Activated naive CD8-positive, alpha-beta T cell treated with anti-CD3 and anti-CD28 coated beads, Interleukin-2, amount 10 ng/mL, durations not matched to agents 7 days and 5 days (primary cell): ENCODE measurements at places on chromosomes 6 and 20. TPM values are rescaled to one million over a fixed set of nuclear protein-coding genes. Genes with fewer than 3 reads are reported as not detected.

GRCh38 chr6:111992851-111993250, 61.1 kb upstream of the CCN6 start:
- DNase-seq = no peak

Gene POM121L2
- total RNA-seq = not detected

Gene DSP
- total RNA-seq = 0.17 TPM

DNA sequence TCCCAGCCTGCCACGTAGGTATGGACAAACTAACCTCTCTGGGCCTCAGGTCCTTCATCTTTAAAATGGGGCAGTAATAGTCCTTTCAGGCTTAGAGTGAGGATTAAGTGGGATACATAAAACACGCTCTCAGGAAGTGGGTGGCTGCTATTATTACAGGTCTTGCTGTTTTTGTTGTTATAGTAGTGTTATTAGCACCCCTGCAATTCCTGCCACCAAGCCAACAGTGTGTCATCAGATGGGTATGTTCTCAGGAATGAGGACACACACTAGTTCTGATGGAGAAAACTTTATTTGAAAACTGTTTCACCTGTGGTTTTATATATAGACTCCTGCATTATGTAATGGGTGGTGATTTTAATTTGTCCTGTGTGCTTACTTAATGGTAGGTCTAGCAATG, 131.7 kb downstream of the LRRC1 start:
- DNase-seq = no peak

DNA sequence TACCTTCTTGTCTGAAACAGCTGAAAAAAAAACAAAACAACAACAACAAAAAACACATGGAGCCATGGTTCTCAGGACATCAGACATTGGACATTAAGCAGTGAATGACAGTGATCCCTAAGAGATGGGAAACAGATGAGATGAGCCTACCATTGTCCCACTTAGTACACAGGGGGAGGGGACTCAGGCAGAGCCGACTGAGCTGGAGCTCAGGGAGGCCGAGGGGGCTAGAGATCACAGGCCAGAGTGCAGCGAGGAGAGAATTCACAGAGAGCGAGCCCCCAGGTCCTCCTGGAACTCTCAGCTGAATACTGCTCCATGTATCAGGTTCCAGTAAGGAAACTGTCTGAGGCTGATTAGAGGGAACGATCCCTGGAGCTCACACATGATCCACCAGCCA, 134.6 kb downstream of the GRM4 start:
- no peak for DNase-seq

GRCh38 chr6:110250838-110251237, 70.6 kb downstream of the CDC40 start:
- no peak for DNase-seq

Gene SIRPD
- total RNA-seq = 0.30 TPM

Gene APCDD1L
- total RNA-seq = not detected

DNA sequence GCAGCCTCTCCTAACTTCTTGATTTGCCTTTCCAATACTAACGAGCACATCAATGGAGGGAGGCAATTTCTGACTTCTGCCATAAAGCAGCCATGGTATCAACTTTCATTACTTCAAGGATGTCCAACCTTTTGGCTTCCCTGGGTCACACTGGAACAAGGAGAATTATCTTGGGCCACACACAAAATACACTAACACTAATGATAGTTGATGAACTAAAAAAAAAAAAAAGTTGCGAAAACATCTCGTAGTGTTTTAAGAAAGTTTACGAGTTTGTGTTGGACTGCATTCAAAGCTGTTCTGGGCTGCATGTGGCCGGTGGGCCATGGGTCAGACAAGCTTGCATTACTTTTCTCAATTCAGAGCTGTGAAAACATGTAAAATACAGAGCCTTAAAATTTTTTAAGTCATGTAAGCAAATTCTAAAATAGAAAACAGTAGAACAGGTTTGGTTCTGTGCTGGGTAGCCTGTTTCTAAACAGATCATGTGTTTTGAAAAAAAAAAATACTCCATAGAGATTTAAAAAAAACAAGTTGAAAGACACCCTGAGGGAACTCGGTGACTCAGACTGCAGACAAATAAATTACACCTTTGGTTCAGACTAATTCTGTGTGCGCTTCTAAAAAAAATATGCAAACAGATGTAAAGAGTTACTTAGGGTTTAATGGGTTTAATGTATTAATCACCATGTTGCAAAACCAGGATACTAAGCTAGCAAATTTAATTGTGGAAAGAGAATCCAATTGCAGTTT, 43.6 kb upstream of the SLC22A23 start:
- DNase-seq = no peak

- no peak for DNase-seq
These were observed 110.5 kb downstream of the LCA5 start for GRCh38 chr6:79426625-79427278.

Gene NR2E1
- total RNA-seq = not detected

- no peak for DNase-seq
These were observed 453.8 kb upstream of the POU3F2 start for GRCh38 chr6:98380589-98380988.

- DNase-seq = no peak
These were observed 92.1 kb downstream of the PHACTR3 start for GRCh38 chr20:59696476-59696875.

Gene TPD52L1
- total RNA-seq = not detected

DNA sequence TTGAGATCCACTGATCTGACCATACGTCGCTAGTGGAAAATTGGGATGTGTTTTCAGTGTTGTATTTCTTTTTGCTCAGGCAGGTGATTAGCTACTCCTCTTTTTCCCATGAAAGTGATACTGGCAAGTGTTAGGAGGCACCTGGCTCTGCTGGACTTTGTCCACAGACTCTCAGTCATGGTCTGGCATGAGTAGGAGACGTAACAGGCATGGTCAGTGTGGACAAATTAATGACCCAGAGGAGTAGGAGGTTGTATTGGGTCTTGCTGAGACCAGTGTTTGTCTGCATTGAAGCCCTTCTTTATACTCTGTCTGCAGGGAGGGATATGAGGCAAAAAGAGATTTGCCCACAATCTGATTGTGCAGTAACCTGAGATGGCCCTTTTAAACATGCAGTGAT, 178.7 kb downstream of the DTNBP1 start:
- no peak for DNase-seq

DNA sequence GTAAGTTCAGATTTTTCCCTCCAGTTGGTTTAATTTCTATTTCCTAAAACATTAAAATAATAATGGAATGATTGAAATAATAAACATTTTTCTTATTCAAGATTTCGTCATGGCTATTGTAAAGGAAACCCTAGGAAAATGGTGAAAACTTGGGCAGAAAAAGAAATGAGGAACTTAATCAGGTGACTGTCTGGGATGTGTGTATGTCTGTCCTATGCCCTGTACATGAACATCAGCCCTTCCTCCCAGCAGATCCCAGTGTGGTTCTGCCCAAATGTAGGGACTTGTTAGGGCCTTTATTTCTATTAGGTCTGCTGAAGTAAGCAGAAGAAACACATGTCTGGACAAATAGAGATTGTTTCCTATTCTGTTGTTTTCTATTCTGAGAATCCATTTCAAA, 13.1 kb downstream of the RIOK1 start:
- DNase-seq = no peak

Gene BMP5
- total RNA-seq = not detected

DNA sequence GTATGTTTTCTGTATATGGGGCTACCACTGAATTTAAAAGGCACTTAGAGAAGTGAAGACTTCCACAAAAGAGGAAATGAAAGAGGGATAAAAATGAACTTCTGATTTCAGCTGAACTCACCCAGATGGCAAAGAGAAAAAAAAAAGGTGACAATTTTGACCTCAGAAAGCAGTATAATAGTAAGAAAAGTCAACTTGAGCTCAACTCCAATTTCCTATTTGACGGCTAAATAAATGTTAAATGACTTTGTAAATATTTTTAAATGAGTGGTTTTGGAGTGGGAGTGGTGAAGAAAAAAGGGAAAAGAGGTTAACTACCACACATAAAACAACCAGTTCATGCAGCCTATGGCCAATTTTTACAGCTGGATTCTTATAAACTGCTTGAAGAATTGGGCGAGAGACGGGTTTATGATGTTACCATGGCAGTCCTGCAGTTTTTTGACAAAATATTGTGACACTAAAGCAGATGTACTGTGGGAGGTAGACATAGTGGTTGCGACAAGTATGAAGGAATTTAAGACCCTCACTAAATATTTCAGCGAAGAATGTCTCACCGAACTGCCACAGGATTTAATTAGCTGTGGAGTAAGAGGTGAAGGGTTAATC, 49.8 kb upstream of the ADTRP start:
- DNase-seq = no peak

DNA sequence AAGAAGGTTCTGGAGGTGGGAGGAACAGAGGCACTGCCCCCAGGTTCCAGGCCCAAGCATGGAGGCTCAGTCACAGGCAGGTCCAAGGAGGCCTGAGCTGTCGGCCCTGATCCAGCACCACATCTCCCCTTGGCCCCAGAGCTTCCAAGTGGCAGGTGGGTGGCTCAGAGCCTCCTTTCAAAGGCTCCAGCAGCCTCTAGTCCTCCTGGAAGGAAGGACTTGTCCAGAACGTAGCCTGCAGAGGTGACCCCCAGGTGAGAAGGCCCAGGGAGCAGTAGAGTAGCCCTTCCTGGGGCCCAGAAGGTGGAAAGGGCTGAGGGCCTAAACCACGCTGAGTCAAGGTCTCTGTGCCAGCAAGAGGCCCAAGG, 7.7 kb downstream of the TFEB start:
- no peak for DNase-seq

Gene HLA-DQB1
- total RNA-seq = 19.0 TPM

DNA sequence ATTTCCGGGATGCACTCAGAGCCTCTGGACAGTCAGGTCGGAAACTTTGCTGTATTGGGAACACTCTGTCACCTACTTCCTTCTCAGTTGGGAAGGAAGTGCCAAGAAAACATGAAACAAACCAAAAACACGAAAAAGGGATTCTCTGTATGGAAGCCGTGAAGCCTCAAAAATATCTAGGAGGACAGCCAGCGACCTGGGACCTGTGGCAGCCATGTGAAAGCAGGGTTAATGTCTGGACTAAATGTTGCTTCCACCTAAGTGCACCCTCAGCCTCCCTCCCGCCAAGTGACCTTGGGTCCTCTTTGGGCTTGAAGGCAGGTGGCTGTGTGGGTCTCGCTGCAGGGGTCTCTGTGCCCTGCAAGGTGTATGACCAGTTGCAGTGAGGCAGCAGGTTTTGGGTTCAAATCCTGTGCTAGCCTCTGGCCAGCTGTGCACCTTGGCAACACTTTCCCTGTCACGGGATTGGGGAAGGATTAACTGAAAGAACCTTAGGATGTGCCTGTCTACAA, 851 bp downstream of the MAVS start:
- DNase-seq = no peak

Gene CYB5R4
- 30.4 TPM for total RNA-seq

DNA sequence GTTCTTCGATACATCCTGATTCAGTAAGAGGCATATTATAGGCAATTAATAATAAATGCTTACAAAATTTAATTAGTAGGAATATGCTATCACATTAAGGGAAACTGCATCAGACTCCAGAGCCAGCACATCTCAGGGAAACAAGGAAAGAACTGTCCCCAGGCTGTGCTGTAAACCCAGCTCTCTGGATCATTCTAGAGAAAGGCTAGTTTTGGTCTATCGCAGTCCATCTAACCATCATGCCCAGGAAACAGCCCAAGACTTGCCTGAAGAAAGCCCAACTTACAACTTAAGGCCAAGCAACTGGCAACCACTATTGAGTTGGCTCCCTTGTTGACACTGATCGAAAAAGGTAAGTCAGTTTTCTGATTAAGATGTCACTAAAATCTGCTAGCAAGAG, 11.3 kb downstream of the MAP3K5 start:
- DNase-seq = no peak

DNA sequence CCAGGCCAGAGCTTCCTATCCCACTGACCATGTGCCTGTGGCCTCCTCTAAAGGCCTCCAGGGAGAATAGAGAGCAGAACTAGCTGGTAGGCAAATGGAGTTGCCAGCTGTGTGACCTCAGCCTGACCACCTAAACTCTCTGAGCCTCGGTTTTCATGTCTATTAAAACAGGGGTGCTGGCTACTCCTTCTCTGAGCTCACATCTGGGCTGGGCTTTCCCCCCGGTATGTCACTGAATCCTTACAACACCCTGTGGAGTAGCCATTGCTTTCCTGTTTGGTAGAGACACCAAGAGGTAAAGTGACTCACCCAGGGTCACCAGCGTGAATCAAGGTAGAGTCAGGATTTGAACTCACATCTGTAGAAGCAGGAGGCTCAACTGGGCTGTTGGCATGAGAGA, 132.1 kb downstream of the JPH2 start:
- no peak for DNase-seq

Gene TINAG
- total RNA-seq = not detected

Gene ME1
- 0.50 TPM for total RNA-seq

Gene SYCP2
- total RNA-seq = 15.0 TPM

DNA sequence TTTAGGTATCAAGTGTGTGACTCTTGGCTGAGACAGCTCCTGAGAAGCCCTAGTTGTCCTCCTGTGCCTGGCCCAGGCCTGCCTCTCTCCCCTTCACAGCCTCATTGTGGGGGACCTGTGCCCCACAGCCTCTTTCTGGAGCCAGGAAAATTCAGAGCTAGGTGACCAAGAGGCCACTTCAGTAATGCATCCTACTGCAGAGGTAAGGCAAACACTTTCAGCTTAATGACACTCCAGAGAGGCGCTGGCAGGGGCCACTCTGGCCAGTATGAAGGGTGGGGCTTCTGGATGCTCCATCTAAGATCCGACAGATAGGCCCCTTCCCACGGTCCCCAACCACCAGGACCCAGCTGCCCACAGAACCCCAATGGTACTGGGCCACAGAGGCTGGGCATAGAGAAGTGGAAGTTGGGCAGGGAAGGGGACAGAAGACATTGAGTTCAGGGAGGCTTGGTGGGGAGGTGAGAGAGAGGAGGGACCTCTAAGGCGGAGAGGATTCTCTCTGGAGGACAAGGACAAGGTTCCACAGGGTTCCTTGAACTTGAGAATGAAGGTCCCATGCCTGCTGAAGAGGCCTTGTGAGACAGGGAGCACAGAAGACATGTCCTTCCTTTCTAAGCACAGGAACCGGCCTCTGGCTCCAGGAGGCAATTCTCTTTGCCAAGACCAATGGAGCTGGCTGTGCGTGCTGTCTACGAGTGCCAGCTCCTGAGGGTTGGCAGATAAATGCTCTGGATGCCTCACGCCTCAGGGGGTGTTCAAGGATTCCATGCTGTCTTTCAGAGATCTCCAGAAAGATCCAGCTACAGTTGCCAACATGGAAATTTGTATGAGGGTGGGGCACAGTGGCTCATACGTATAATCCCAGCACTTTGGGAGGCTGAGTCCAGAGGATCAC, 46.4 kb upstream of the TGM2 start:
- no peak for DNase-seq

Gene RAET1G
- not detected for total RNA-seq

- no peak for DNase-seq
These were observed 323.4 kb downstream of the SYNE1 start for GRCh38 chr6:152313542-152314482.

- DNase-seq = no peak
These were observed 85.6 kb downstream of the GPR6 start for GRCh38 chr6:110063594-110064263.

- DNase-seq = no peak
These were observed 84.5 kb downstream of the SGK1 start for GRCh38 chr6:134233180-134233955.

GRCh38 chr20:58235010-58235409, 6.6 kb upstream of the ANKRD60 start:
- DNase-seq = no peak
